ENCODE measurements at places on chromosomes 3 and 15.

- no peak for DNase-seq
These were observed 127.6 kb upstream of the LMOD3 start for GRCh38 chr3:69250014-69250413.

- no peak for DNase-seq
These were observed 64.7 kb downstream of the ADAMTS9 start for GRCh38 chr3:64623125-64623524.

- no peak for DNase-seq
These were observed 167.9 kb upstream of the CTNNB1 start for GRCh38 chr3:41031401-41031800.

DNA sequence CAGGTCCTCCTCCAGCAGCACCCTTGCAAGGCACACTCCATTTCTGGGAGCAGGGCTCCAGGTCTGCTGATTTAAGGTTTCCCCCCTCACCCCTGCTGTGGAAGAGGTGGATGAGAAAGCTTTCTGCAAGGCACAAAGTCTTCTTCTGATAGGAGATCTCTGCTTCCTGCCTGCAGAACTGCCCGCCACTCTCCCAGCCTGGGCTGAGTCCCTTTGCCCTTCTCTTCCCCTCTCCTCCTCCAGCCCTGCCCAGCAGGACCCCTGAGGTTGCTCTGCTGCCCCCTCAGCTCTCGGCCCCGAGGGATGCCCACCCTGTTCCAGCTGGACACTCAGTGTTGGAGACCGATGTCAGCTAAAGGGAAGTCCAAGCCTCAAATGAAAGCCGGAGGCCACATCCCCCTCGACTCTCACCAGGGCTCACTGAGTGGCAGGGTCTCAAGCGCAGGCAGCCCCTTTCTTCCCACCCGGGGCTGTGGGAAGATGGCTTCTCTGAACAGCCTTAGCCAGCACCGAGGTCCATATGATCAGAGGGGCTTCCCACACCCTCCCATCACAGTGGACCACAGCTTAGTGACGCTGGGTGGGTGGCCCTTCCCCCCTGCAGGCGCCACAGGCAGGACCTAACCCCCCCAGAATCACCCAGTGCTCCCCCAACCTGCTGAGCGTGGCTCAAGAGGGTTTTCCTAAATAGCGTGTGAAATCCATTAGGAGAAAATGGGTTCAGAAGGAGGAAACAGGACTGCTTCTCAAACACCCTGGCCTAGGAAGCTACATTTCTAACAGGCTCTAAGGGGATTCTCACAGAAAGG, 4.0 kb downstream of the ATP10A start:
- no peak for DNase-seq

DNA sequence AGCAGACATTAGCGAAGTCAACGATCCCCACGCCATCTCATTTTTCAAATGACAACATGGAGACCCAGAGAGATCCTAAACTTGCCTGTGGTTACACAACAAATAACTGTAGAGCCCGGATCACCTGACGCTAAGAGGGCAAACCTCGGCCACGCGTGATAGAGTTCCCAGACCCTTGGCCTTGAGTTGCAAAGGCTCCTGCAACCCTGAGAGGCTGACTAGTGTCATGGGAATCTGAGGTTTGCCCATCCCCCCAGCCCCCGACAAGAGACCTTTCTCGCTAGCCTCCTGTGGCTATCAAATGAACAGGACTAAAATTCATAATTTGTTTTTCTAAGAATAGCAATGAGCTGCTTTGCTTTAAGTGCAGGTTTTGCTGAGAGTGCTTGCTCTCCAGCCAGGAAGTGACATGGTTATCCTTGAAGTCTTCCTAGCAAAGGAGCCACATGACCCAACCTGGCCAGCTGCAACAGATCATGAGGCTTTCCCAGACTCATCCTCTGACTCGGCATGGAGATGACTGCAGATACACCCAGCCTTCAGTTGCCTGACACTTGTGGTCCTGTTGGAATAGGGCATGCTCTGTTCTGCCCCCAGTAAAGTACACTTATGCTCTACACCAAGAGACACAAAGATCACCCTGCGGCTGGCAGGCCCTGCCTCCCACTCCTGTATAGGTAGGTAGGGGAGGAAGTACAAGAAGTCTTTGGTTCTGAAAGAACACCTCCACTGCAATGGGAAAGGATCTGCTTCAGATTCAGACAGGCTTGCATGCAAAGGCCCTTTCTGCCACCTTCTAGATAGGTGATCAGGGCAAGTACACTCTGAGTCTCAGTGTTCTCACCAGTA, 36.0 kb downstream of the MCF2L2 start:
- DNase-seq, result no peak

DNA sequence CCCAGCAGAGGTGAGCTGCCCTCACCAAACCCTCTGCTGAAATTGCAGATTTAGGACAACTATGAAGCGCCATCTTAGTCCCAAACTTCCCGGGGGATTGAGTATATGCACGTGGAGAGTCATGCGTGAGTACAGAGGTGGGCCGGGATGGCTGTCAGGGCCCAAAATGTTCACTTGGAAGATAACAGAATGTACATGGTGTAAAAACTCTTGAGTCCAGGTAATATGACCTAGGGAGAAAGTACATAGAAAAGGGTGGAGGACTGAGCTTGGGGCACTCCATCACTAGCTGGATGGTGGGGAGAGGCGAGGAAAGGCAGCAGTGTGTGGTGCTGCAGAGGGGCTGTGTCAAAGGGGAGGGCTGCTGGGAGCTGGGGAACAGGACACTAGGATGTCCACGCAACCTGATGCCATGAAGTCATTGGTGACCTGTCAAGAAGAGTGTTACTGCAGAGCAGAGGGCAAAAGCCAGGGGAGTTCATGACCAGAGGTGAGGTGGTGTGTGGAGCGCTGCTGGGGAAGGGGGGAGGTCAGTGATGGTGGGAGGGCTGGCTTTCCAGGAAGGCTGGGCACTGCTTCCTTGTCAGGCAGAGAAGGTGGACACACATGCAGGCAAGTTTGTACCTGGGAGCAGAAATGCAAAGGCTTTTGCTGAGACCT, 236.2 kb upstream of the LYSMD4 start:
- DNase-seq, result peak; percentile 46

DNA sequence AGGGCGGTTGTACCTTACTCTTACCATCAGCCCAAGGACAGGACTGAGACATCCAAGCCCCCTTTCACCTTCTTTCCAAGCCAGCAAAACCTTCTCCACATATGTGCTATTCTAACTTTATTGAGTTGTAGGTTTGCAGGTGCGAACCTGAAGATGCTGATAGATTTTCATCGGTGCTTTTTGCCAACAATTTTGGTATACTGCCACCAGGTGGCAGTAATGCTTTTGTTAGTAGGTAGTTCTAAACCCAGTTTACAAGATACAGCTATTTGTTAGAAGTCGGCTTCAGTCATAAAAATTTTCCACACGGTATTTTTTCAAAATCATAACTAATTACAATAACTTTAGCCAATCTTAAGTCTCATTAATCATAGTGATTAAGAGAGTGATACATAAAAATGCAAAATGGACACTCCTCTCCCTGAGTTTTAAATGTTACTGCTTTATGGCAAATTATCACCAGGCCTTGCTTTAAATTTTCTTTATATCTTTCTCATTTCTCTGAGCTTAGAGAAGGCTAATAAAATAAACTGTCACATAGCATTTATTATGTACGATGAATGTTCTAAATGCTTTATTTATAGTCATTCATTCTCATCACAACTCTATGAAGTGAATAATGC, 636 bp downstream of the TBC1D21 start:
- DNase-seq, result peak; percentile 16

DNA sequence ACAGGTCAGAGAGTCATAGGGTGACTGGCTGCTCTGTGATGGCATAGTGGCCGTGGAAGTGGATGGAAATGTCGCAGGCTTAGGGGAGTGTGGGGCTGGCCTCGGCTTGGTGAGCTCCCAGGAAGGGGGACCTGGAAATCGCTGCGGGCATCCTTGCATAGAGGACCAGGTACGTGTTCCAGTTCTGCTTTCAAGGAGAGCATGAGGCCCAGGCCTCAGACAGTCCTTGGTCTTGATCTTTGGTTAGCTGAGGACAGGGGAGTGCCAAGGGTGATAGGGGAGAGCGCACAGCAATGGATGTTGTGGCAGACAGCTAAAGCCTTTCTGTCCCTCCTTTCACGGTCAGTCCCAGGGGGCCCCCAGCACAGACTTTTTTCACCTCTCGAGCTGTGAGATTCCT, 110.5 kb downstream of the SNRPN start:
- DNase-seq, result no peak

DNA sequence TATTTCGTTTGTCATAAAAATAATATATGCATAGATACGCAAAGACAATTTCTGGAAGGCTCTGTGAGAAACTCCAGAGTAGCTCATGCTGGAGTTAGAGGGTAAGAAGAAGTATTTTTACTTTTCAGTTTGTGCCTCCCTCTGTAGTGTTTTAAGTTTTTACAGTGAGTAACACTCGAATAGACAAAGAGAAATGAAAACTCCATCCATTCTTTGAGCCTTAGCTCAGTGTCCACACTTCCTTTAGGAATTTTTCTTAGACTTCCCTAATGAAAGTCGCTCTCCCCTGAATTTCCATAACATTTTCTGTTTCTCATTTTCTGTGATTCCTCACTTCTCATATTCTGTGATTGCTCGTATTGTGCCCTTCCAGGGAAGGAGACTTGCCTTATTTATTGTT, 2.1 kb downstream of the BLOC1S6 start:
- DNase-seq, result no peak

GRCh38 chr15:79676621-79677020, 220.2 kb downstream of the MTHFS start:
- no peak for DNase-seq

GRCh38 chr3:2727610-2728318, 382.4 kb downstream of the IL5RA start:
- no peak for DNase-seq

DNA sequence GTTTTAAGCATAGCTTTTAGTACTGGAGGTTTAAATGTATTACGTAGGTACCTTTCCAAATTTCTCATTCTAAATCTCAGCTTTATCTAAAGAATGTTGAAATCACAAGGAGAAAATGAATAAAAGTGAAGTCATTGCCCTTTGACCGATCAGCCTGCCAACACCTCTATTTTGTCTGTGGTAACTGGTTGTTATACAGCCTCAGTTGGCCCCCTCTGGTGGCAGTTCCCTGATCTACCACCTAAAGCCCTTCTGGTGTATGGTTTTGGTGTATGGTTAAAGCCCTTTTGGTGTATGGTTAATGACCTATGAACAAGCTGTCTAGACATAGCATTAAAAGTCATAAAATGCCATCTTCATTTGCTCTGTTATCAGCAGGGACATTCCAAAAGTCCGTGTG, 378.2 kb upstream of the AZI2 start:
- no peak for DNase-seq

Measured in coronary artery (tissue), 2 donors.